ENCODE measurements at places on chromosomes 6 and 20.

DNA sequence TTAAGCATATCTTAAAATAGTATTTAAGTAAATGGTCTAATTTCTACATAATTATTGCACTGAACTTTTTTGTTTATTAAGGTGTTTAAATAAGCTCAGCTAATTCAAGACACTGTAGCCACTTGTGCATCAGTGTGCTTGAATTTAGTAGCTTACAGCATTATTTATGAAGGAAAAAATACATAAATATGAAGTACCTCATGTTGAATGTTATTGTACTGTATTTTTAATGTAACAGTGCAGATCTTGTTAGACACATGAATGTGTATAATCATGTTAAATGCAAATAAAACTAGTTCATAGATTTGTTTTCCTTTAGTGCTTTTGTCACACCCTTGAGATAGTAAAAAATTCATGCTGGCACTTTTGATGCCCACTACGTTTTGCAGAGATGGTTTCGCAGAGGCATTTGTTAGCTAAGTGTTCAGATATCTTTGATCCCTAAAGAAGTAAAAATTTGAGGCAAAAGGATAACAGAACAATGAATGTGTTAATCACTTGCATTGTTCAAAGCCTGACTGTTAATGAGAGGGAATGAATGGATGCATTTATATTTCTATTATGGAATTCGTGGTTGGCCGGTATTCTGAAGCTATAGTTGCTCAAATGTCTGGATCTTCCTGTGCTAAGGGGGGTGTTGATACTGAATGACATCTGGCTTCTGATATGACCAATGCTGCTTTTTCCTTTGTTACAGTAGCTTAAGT is 8.8 kb downstream of the BTBD3 start:
- DNase-seq: no peak

- no peak for DNase-seq
These were observed 91.0 kb downstream of the NFATC2 start for GRCh38 chr20:51451484-51451883.

DNA sequence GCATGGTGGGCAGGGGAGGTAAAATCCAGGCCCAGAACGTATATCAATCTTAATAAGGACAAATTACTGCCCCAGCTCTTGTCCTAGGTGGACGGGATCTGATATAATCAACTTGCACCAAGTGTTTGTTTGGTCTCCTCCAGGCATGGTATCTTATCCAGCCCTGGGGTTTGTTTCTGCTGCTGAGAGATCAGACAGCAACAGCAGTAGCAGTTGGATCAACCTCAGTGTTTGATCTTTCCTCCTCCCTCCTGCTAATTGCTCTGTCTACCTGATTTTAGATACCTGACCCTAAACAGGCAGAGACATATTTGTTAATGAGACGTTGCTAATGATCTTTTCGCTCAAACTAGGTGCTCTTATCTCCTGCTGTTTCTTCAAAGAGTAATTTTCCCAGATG is 100.4 kb upstream of the BACH2 start:
- DNase-seq: no peak

DNA sequence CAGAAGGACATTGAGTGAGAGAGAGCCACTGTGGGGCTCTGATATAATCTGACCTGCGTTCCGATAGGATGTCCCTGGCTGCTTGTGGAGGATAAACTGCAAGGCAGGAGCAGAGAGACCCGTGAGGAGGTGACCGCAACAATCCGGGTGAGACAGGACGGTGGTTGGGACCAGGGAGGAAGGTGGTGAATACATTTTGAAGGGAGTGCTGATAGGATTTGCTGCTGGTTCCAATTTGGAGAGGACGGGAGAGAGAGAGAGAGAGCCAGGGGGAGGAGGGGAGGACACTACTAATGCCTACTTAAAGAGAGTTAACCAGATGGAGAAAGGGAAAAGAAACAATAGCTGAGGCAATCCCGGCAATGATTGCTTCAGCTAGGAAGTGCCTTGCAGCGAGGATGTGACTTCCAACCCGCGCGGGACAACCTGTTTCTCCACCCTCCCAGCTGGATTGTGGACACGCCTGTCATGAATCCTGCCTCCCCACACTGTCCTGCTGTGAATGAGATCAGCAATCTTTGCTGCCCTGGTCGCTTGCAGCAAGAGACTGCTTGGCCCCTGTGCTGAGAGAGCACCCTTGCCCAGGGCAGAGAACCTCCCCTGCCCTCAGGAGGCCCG is 199.0 kb upstream of the KCNG1 start:
- DNase-seq: no peak

GRCh38 chr20:54429364-54429763 is 46.0 kb upstream of the DOK5 start:
- DNase-seq: no peak

GRCh38 chr20:3586093-3586492 is 77.1 kb downstream of the GFRA4 start:
- no peak for DNase-seq

GRCh38 chr6:89731924-89732567 is 87.5 kb downstream of the MDN1 start:
- DNase-seq: no peak

DNA sequence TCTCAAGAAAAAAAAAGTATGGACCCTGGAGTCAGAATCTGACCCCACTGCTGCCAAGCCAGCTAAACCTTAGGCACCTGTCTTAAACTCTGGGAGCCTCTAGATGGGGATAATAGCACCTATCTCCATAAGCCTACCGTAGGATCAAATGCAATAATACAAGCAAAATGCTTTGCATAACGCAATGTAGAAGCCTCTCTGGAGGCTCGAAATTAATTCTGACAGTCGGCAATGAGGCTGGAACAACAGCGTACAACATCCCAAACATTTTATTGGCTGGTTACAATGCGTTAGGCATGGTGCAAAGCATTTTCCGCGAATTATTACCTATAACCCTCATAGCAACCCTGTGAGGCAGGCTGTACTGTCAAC is 521 bp downstream of the CDK5RAP1 start:
- DNase-seq: no peak

DNA sequence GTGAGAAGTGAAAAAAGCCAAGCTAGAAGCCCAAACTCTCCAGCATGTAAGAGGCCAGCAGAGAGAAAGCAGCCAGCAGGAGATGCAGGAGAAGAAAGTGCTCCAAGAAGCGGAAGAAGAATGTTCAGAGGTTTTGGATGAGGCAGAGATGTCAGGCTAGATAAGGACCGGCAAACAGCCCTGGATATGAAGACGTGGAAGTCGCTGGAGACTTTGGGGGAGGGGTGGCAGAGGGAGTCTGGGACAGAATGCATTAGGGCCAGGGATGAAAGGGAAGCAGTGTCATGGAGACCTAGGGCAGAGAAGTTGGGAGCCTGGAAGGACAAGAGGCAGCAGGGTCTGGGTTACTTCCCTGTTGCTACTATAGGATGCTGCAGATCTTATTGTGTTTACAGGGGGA is 5.3 kb upstream of the SCUBE3 start:
- DNase-seq: no peak

DNA sequence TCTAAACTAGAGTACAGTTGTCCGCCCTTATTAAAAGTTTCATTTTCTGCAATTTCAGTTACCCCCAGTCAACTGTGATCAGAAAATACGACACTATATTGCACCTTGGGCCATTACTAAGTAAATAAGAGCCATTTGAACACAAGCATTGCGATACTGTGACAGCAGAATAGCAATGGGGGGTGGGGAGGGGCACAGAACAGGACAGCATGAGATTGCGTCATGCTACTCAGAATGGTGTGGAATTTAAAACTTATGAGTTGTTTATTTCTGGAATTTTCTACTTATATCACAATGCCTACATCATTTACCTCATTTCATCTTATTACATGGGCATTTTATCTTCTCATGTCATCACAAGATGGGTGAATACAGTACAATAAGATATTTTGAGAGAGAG is 166.3 kb downstream of the MANEA start:
- DNase-seq: no peak

DNA sequence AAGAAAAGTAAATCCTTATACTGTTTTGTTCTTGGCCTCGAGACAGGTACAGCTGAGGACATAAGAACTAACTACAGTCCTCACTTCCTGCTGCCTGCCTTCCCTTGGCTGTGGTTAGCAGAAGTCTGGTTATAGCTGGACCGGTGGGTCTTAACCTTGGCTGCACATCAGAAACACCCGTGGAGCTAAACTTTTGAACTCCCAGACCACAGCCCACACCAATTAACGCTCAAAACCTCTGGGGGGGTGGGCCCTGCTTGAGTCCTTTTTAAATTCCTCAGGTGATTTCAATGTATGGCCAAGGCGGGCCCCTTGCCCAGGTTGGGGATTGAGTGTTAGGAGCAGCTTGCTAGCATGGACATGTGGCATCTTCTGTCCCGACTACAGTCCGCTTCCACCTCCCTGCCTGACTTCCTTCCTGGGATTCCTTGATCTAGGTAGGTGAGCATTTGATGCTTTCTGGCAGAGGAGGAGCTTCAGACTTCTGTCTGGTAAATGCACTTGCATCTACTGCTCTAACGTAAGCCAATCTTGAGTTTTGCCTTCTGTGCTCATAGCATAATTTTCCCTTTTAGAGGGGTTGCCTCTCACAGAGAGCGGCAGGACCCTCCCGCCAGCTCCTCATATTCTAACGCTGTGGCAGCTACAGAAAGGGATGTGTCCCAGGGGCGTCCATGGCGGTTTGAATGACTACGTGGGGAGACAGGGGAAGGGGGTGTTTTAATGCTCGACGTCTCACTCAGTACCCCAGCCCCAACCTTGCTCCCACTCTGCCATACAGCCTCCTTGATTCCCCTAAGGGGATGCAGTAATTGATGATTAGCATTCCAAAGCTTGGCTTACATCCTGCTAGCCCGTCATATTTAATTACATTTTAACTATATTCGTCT is 390.1 kb downstream of the ZFAND3 start:
- DNase-seq: no peak

DNA sequence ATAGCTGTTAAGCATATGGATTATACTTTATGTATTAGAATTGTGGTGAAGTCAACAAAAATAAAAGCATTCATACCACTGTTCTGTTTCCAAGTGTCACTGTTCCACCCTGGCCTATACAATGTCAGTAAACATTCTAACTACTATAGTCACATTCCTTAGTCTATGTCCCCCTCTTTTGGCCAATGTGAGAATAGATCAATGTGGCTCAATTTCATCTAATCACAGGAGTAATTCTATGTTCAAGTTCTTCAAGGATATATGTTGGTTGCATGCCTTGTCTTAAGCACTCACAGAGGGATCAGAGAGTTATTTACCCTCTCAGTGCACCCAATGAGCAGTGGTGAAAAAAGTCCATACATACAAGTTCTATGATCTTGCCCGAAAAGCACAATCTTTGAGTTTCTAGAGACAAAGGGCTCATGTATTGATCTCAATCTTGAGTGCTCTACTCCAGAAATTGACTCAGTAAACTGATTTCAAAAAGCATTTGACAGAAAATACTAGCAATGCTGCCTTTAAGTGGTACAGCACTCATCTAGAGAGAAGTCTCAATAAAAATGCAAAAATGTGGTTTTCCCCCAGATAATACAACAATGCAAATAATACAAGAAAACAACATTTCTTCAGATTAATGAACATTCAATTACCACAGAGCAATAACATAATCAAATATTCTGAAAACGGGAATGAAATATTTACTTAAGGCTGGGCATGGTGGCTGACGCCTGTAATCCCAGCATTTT is 16.5 kb downstream of the SMLR1 start:
- DNase-seq: peak; percentile 62

- no peak for DNase-seq
These were observed 23.2 kb downstream of the PLCB4 start for GRCh38 chr20:9092113-9092512.

GRCh38 chr6:104957301-104958177 is 632 bp downstream of the LIN28B start:
- DNase-seq: no peak

DNA sequence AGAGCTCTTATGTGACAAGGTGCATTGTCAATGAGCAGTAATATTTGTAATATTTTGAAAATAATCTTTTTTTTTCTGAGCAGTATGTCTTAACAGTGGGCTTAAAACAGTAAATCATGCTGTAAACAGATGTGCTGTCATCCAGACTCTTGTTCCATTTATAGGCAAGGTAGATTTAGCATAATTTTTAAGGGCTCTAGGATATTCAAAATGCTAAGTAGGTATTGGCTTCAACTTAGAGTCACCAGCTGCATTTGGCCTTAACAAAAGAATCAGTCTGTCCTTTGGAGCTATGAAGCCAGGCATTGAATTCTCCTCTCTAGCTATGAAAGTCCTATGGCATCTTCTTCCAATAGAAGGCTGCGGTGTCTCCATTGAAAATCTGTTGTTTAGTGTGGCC is 63.7 kb downstream of the ME1 start:
- DNase-seq: no peak

GRCh38 chr6:147220345-147220744 is 16.1 kb downstream of the STXBP5 start:
- no peak for DNase-seq

DNA sequence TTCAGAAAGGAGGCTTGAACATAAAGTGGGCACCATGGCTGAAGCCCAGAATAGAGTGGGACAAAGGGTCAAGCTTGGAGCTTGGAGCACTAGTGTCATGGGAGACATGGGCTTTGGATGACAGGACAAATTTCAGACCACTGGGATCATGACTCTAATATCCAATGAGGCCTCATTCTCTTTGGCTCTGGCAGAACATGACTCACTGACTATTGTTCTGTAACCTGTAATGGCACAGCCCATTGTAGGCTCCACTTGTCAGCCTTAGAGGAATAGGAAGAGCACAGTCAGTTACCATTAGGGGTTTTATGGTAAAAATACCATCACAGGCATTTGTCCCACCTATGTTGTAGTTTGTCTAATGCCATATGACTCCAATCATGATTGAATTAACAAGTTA is 34.0 kb upstream of the MMS22L start:
- DNase-seq: no peak

- no peak for DNase-seq
These were observed 88.1 kb downstream of the TNFRSF21 start for GRCh38 chr6:47221565-47221964.

- DNase-seq: no peak
These were observed 58.3 kb upstream of the TMEM181 start for GRCh38 chr6:158501360-158502262.

GRCh38 chr6:10684618-10685017 is 9.8 kb downstream of the C6orf52 start:
- DNase-seq: no peak

GRCh38 chr6:148249679-148250375 is 92.8 kb upstream of the SASH1 start:
- no peak for DNase-seq

GRCh38 chr20:25586877-25587276 is 1.5 kb upstream of the NINL start:
- DNase-seq: no peak

DNA sequence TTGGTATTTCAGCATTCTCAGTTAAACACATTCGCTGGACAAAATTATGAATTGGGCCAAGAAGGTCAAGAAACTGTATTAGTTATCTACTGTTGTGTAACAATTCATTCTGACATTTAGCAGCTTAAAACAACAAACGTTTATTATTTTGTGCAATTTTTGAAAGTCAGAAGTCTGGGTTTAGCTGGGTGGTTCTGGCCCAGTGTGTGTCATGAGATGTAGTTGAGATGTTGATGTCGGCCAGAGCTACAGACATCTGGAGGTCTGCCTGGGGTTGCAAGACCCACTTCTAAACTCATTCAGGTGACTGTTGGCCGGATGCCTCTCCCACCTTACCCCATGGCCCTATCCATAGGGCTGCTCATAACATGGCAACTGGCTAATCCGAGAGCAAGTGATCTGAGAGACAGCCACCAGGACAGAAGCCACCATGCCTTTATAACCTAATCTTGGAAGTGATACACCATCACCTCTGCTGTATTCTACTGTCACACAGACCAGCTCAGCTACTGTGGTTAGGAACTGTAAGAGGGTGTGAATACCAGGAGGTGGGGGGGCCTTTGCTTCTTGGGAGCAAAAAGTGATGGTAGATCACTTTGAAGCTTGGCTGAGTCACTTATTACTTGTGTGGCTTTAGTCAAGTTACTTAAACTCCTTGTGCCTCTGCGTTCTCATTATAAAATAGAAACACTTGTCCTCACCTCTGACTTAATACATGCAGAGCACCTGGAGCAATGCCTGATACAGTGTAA is 217.0 kb upstream of the MYLIP start:
- DNase-seq: no peak

Measured in T-helper 2 cell (primary cell).